ENCODE measurements at places on chromosomes 7 and 10.

GRCh38 chr10:108244443-108245228 is 1080.1 kb upstream of the SORCS1 start:
- DNase-seq: peak; percentile 10

DNA sequence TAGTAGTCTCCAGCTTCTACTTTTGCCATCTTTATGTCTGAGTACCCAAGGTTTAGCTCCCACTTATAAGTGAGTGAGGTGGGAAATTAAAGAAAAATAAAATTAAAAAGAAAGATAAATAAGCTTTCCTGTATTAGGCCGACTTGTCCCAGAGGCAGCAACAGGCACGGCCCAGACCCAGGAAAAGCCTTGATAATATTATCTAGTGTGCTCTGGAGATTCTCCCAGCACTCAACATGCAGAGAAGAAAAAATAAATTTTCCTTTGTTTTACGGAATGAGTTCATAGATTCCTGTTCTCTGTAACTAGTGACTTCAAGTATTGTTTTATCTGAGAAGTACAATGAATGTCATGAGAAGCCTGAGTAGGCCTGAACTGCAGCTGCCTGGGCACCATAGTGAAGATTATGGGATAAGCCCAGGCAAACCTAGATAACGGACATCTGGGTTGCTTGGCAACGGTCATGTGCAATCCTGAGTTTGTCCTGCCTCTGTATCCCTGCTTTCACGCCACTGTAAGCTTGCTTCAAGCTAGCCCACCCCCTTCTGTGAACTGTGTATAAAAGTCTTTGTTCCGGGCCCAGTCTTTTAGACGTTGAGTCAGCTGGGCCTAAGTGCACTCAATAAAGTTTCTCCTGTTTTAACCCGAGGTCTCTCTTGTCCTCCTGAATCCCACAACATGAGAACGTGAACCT is 6.4 kb downstream of the ATE1 start:
- DNase-seq: peak; percentile 60

DNA sequence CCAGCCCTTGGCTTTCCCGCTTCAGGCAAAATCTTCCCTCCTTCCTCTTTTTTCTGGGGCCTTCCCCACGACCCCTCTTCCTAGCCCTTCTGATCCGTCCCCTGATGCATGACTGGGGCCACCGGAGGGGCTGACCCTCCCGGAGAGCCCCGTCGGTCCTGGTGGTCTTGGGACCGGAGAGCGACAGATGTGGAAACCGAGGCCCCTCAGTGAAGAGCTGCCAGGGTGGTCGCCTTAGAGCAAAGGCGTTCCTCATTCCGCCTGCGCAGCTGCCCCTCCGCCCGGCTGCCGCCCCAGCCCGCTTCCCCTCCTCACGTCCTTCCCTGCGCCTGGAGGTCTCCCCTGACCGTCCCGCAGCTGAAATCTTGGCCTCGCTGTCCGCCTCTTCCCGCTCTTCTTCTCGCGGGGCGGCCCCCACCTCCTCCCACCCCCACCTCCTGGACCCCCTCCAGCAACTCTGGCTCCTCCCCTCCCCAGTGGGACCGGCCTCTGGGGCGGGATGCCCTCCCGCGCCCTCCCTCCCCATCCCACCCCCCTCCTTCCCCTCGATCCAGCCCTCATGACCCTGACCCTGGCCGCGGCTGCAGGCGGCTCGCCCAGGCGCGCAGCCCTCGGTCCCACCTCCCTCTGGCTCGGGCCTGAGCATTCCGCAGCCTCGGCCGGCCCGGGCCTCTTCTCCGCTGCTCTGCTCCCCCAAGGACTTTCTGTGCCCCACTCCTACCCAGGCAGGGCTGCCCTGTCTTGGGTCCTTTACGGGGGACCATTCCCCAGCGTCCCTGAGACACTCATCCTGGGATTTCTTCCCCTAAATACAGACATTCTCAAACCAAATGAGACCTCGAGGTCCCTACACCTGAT is at the start of gene RARRES2:
TSS of gene RARRES2 (minus strand) at position 367 of the 858 bp plus-strand sequence. CDS start 1,020 bp downstream, outside the sequence.
- peak; percentile 72 for DNase-seq

- no peak for DNase-seq
Measured at GRCh38 chr7:144863320-144863647, 27.4 kb upstream of the TPK1 start.

- peak; percentile 66 for DNase-seq
Measured at GRCh38 chr10:123967626-123968243, 76.1 kb upstream of the CPXM2 start.

GRCh38 chr7:31602041-31602625 is 84.9 kb upstream of the PPP1R17 start:
- DNase-seq: no peak

DNA sequence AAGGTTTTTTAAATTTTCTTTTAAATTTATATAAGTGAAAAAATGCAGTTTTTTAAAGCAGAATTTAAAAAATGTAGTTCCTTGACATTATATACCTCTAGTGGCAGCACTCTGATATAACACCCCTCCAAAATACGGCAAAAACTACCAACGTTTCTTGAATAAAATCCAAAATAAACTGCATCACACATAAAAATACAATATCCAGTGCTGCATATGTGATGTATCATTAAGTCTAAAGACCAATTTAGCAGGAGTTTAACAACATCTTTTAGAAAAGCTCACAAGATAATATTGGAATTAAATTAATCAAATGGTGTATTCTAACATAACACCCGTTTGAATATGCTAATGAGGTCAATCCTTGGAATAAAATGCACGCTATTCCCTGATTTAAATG is 1.4 kb downstream of the TCERG1L start:
- DNase-seq: no peak

GRCh38 chr10:116470071-116470470 is 42.4 kb downstream of the PNLIPRP3 start:
- DNase-seq: peak; percentile 86

DNA sequence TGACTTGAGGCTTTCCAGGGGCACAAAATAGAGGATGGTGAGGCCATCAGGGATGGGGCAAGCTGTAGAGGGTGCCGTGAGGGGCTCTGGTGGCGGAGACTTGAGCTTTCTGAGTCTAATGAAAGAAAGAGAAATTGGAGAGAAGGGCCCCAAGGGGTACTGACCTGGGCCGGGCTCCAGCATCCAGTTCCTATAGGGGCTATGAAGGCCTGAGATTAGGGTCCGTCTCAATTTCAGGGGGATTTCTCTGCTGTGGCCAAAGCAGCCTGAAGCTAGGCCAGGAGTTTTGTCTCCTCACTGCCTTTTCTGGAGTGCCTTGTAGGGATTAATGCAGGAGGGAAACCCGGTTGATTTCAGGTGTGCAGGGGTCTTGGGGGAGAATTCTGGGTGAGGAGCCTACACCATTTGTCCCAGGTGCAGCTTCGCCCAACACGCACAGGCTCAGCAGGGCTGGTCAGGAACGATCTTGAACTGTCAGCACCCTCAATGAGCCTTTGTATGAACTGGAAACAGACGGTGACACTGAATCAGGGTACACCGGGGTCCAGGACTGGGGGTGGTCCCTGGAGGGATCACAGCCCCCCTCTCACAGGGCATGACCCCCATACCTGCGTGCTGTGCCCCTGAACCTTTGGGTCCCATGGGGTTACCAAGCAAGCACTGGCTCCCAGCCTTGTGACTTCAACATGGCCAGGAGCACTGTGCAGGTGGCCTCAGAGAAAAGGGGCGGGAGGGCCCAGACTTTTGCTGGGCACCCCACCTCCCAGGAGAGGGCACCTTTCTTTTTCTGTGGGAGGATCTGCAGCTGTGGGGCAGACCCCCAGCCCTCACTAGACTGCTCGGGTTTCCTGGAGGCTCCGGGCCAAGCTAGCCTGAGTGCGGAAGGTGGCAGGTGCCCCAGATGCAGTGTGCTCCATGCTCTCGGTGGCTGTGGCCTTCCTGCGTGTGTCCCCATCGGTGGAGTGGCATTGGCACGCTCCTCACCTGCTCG is 122.9 kb upstream of the RET start:
- no peak for DNase-seq

GRCh38 chr7:115724400-115725056 is 306.0 kb downstream of the TFEC start:
- DNase-seq: no peak

DNA sequence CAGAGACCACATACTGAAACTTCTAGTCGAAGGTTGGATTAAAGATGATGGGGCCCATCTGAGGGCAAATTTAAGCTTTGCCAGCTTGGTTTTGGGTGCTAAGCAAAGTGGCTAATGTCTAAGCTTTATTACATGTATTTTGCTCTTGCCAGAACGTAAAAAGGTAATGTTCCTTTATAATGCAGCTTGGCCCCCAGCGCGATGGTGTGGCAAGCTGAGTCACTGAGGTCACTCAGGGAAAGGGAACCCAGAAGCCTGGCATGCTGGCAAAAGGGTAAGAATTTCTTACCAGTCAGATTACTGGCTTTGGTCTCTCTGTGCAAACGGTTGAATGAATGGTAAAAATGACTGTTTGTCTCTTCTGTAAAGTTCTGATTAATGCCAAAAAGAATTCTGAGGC is 158.3 kb upstream of the KCND2 start:
- no peak for DNase-seq

DNA sequence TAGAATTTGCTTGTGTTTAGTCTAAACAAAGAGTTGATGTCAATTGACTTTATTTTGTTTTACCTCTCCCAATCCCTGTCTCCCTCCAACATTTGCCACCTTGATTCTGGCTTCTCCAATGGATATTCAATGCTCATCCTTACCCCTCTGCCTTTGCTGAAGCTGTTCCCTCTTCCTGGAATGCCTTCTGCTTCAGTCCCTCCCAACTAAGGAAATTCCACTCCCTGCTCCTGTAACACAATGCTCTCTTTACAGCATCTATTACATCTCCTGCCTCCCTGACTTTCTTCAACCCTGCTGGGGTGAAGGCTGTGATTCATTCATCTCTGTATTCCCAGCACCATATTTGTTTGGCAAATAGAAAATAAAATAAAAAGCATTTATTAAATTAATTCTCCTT is 34.5 kb upstream of the TAC1 start:
- DNase-seq: peak; percentile 32

DNA sequence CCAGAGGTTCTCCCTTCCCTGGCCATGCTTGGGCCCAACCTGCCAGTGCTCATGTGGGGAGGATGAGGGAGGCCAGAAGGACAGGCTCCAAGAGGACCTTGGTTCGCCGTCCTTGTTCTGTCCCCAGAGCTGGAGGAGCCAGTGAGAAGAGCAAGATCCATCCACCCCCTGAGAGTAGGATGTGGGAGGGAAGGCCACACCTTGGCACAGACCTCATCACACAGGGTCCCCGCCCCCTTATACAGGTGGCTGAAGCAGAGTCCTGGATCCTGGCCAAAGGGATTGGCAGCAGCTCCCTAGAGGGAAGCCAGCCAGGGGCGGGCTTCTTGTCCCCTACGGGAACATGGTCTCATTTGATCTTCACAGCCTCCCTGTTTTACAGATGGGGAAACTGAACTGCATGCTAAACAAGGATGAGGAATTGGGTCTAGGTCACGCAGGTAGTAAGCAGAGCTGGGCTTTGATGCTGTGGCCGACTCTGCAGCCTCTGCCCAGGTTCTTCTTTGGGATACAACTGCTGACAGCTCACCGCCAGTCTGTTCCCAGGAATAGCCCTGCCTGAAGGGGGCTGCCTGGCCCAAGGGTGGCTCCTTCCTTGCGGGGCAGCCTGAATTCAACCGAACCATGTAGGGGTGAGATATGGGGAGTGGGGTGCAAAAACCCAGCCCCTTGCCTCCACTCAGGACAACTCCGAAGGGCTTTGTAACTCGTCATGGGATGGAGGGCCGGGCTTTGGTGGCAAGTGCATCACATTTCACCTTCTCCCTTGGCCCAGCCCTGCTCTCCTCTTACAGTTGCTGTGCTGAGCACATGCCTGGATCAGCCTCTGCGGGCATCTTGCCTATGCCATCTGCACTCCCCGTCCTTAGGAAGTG is 62.2 kb upstream of the KDM7A start:
- no peak for DNase-seq

GRCh38 chr7:125878235-125878956 is 948.8 kb upstream of the POT1 start:
- DNase-seq: no peak

DNA sequence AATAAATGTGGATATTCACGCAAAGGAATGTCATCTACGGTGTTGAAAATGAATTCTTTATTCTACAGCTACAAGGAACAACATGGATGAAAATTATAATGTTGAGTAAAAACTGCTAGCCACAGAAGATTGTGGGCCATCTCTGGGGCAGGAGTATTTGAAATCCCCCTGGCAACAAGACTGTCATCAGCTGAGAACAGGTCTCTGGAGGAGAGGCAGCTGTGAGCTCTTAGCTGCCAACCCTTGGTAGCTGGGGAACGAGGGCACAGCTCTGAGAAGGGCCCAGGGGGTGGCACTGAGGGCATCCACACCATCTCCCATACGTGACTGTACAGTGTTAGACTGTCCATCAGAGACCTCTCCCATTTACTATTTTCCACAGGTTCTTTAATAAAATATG is 340.1 kb upstream of the MGMT start:
- DNase-seq: no peak

DNA sequence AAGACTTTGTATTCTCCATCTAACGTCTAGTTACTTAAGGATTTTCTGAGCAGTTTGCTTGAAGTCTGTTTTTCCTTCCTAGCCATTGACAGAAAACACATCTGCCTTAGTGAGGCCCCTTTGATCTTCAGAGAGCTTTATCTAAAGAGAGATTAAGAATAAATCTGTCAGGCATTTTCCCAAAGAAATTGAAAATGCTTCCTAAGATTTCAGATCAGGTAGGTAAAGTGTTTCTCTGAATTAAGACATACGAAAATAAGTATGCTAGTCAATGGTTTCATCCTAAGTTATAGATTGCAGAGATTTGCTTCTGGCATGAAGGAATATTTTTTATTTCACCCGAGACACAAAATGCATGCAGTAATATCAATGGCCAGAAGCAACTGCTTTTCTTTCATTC is 168.6 kb downstream of the SDK1 start:
- DNase-seq: no peak

GRCh38 chr7:100793806-100794660 is 33.3 kb downstream of the EPHB4 start:
- DNase-seq: peak; percentile 66

- no peak for DNase-seq
Measured at GRCh38 chr7:91457208-91457607, 193.0 kb downstream of the FZD1 start.

DNA sequence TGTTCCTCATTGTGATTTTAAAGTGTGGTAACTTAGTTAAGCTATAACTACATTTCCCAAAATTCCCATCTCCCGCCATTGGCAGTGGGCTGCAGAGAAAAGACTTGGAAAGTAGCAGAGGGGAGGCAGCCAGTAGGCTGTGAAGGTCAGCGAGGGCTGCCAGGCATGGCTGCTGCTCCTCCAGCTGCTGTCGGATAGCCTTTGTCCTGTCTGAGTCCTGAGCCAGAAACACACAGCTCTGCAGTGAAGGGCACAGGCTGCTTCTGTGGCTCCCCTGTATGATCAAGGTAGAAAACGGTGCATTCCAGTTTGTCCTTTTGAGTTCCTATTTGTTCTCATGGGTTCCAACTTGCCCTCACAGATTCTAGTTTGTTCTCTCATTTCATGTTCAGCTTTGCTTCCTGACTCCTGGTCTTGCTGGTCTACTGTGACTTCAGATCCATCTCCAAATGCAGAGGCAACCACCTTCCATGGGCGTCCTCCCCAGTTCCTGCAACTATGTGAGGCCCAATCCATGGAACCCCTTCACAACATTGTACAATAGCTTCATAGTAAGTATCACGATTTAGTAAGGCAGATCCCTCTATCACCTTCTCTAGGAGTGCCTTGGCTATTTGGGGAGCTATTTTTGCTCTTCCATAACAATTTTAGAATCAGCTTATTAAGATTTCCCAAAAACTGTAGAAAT is 31.7 kb downstream of the SYPL1 start:
- no peak for DNase-seq

All from mesendoderm (in vitro differentiated cells).